ENCODE measurements at places on chromosomes 4 and X.

GRCh38 chr4:143354990-143355389 lies 18.3 kb downstream of the GAB1 start:
- DNase-seq, result no peak

DNA sequence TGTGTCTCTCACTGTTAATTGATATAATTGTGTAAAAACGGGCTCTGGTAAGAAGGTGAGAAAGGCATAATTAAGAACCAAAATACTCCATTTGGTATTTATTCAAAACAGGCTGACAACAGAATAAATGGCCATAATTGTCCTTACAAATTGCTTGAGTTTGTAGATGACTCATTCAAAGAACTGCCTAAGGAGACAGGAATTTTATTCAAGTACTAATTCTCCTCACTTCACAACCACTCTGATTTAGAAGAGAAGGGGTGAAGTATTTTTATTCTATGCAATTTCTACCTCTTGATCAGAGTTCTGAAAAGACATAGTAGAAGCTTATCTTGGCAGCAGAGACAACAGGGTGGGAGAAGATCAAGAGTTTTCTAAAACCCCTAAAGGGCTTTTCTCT lies 43.1 kb downstream of the ATP11C start:
- no peak for DNase-seq

GRCh38 chr4:151921386-151921785 lies 160.6 kb upstream of the GATB start:
- no peak for DNase-seq

DNA sequence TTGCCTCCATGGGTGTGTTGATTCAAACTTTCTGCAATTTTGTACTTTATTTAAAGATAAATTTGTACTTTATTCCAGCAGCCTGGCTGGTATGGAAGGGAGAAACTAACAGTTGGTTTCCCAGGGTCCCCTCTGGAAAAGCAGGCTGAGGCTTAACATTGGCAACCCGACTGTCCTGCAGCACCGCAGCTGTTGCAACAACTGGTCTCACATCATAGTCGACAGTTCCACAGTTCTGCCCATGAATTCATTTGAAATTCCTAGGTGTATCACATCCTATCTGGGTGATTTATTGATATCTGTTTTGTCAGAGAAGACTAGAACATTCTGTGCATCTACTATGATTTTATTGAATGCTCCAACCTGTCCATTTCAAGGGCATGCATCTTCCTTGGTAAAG lies 98.8 kb upstream of the GATB start:
- DNase-seq, result no peak

- DNase-seq, result no peak
Observed at GRCh38 chr4:27474691-27475090, 614.0 kb downstream of the STIM2 start.

DNA sequence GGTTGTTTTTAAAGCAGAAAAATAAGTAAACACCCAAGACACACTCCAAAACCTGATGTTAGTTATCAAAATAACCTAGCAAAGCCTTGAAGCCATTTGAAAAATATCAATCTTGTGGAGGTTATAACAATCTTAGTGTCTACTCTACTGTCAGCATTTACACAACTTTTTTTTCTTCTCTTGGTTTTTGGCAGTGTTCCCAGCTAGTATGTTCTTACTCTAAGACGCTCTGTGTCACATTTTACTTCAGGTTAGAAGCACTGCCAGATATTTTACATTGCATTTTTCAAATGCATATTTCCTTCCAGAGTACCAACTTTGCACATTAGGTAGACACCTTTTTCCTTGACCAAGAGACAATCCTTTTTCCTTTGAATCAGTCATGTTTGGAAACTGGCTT lies 114.0 kb upstream of the INPP4B start:
- DNase-seq, result no peak

DNA sequence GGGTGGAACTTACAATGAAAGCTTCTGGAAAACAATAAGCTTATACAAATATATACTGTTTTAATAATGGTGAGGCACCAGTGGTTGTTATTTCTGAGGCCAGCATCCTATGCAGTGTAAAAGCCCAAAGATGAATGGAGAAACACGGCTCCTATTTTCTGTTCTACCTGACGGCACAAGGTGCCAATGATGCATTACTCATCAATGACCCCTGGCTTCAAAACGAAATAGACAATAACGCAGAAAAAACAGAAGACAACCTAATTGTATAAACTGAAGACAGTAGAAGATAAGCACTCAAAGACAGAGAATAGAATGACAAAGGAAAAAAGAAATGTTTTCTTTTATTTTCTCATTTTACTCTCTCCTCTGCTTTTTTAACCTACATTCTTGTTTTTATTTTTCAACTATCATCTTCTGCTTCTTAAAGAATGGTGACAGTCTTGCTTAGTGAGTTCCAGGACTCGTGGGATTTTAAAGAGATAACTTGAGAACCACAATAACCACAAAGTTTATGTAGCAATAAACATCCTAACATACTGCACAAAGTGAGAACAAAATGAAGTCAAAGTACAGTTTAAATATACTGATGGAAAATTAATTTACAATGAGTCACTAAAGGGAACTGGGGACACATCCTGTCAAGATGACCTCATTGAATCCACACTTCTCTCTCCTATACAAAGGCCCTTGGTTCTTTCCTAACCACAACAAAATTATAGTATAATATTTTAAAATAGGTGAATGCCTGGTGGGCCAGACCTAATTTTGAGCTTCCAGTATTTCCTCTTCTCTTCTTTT lies 169.8 kb downstream of the BTC start:
- no peak for DNase-seq

- no peak for DNase-seq
Observed at GRCh38 chr4:99052902-99053301, 35.7 kb downstream of the ADH5 start.

DNA sequence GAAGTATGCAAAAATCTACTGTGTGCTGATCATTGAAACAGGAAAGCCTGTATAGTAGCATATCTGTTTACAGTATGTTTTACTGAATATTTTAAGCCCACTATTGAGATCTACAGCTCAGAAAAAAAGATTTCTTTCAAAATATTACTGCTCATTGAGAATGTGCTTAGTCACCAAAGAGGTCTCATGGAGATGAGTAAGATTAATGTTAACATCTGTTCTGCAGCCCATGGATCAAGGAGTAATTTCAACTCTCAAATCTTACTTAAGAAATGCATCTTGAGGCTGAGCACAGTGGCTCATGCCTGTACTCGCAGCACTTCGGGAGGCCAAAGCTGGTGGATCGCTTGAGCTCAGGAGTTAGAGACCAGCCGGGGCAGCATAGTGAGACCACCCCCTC lies 3.3 kb downstream of the RNF4 start:
- no peak for DNase-seq

GRCh38 chr4:26151615-26152014 lies 169.2 kb upstream of the RBPJ start:
- no peak for DNase-seq

- DNase-seq, result no peak
Observed at GRCh38 chr4:83012200-83012686, 1.6 kb upstream of the LIN54 start.

DNA sequence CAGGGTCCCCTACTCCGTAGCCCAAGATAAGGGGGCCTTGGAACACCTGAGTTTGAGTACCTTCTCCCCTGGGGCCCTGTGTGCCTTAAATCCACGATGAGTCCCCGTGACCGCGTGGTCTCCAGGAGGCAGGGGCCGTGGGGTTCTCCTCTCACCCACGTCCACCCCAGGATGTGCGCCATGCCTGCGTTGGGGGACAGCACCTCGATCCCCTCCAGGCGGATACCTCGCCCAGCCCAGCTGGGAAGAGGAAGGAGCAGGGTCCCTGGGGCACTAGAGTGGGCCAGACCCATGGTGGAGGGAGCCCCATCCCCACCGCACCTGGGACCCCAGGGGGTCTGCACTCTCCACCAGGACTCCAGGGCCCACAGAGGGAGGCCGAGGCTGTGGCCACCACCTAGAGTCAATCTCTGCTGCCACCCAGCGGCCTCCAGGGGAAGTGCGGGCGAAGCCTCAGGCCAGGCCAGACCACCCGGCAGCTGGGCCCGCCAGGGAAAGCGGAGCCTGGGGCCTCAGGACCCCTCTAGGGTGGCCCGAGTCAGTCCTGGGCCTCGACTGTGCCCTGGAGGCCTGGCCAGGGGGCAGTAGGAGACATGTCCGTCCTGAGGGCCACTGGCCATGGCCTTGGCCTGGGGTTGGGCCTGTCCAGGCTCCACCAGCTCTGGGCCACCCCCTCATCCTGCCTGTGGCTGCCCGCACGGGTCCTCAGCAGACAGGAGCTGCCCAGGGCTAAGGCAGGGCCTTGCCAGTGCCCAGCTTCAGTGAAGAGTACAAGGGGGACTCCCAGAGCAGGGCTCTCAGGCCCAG lies 55.0 kb downstream of the FAM53A start:
- DNase-seq, result peak; percentile 55

- DNase-seq, result no peak
Observed at GRCh38 chrX:68249401-68249831, 183.9 kb downstream of the OPHN1 start.

GRCh38 chr4:138055890-138056289 lies 186.3 kb downstream of the SLC7A11 start:
- no peak for DNase-seq

DNA sequence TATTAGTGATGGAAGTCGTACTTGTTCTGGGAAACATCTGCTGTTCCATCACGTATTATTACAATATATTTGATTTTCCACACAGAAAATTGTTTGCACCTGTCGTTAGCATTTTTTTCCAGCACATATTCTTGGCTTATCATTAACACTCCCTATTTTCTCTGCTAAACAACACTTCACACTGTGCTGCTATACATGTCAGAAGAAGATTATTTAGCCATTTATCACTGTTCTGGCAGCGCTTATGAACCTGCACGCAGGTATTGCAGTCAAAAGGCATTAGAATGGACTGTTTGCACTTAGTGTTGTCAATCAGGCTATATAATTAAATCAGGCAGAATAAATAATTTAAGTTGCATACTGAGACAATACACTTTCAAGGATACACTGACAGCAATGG lies 218.6 kb downstream of the CHM start:
- no peak for DNase-seq

GRCh38 chrX:150530821-150531220 lies 37.6 kb upstream of the MTM1 start:
- DNase-seq, result no peak

DNA sequence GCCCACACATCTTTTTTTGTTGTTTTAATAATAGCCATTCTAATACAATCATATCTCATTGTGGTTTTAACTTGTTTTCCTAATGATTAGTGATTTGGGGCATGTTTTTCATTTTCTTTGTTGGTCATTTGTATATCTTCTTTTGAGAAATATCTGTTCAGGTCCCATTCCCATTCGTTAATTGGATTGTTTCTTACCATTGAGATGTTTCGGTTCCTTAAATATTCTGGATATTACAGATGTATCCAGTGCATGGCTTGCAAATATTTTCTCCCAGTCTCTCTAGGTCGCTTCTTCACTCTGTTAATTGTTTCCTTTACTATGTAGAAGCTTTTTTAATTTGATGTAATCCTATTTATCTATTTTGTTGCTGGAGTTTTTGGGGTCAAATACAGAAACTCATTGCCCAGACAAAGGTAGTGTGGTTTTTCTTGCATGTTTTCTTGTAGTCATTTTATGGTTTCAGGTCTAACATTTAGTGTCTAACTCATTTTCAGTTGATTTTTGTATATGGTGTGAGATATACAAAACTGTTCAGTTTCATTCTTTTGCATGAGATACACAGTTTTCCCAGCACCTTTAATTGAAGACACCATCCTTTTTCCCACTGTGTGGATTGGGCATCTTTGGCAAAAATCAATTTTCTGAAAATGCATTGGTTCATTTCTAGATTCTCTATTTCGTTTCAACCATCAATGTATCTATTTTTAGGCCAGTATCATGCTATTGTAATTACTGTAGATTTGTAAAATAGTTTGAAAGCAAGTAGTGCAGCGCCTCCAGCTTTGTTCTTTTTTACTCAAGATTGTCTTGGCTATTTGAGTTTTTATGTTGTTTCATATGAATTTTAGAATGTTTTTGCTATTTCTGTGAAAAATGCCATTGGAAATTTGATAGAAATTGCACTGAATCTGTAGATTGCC lies 195.9 kb downstream of the SCFD2 start:
- DNase-seq, result no peak

DNA sequence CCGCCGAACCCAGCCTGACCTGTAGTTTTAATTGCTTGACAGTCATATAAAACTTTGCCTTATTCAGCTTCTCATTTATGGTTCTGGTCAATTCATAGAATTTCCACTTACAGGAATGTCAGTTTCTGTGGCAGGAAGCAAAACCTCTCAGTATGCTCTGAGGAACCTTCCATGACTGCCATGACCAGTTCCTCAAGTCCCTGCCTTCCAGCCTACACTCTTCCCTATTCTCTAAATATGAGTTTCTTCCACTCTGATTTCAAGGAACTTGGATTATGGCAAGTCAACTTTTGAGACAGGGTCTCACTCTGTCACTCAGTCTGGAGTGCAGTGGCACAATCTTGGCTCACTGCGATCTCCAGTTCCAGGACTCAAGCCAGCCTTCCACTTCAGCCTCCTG lies 26.0 kb upstream of the NSUN7 start:
- no peak for DNase-seq

DNA sequence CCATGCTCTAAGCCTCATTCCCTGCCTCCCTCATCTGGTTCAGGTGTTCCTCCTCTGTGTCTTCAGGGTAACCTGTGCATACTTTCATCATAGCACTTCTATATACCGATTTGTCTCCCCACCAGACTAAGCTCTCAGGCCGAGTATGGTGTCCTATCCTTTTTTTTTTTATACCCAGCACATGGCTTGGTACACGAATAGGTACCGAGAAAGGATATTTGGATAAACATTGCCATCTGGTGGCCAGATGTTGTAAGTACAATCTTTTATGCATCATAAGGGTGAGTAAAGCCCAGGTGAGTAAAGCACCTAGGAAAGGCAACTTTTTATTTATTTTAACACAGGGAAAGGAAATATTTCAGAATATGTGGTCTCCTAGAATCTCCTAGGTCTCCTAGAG lies 68.4 kb downstream of the MID2 start:
- DNase-seq, result no peak

DNA sequence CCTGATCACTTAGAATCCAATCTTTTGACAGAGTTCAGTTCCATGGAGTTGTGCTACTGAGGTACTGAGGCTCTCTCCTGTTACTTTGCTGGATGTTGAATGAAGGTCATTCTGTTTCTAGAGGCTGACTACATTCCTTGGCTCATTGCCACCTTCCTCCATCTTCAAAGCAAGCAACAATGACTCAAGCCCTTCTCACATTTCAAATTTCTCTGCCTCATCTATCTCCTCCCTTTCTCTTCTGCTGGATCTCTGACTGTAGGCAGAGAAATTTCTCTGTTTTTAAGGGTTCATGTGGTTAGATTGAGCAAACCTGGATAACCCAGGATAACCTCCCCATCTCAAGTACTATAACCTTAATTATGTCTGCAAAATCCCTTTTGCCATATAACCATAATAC lies 775.4 kb downstream of the STPG2 start:
- no peak for DNase-seq

GRCh38 chrX:26783512-26784225 lies 567.7 kb downstream of the MAGEB5 start:
- no peak for DNase-seq

GRCh38 chr4:41538017-41538733 lies at the start of gene LIMCH1:
Gene LIMCH1, plus strand, starts transcription at chr4:41538157. Its CDS starts 67,839 bp downstream, at chr4:41605996.
- DNase-seq, result no peak

- DNase-seq, result no peak
Observed at GRCh38 chrX:40875476-40875875, 140.1 kb upstream of the MED14 start.

GRCh38 chr4:140059159-140059558 lies 94.8 kb downstream of the MAML3 start:
- no peak for DNase-seq
